PC-9 (cell line): ENCODE measurements at places on chromosomes 4 and X.

GRCh38 chrX:11949291-11949690 lies 189.0 kb upstream of the FRMPD4 start:
- no peak for DNase-seq

DNA sequence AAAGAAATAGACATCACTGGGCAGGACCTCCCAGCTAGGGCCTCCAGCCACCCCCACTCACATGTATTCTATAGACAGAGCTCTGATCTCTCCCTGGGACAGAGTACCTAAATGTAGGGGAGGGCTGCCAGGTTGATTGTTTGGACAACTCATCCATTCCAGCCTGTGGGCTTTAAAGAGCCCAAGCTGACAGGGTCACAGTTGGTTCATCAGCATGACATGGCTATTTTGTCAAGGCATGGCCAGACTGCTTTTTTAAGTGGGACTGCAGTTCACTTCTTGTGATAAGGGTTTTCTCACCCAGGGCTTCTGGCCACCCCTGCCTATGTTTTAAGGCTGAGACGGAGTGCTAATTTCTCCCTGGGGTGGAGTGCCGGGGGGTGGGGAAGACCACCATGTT lies 63.3 kb downstream of the KLHL4 start:
- DNase-seq: no peak

DNA sequence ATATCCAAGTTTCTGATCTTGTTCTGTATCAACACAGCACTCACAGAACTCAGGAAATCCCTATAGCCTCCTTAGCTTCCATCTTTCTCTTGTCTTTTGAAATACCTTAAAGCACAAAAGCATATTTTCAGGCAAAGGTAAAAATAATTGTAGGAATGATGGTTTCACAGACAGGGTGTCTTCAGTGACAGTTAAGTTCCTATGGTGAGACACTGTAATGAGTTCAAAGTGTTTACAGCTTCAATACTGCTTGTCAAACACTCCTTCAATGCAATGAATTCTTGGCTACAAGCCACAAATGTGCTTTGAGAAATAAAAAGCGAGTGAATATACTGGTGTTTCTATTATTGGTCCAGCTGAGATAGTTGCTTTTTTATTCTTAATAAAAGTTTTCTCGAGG lies 466.0 kb downstream of the DMD start:
- no peak for DNase-seq

GRCh38 chrX:152575331-152575730 lies 62.4 kb upstream of the GABRQ start:
- no peak for DNase-seq
